A549 treated with CORT108297 at 1 μM for 4 hours (cell line): ENCODE measurements at places on chromosomes 11 and 22. TPM values are rescaled to one million over a fixed set of nuclear protein-coding genes. Genes with fewer than 3 reads are reported as not detected.

HBB gene
- not detected in 5 replicates for total RNA-seq

TEX54 gene
- not detected in 5 replicates for total RNA-seq

SGSM1 gene
- 0.18 to 0.64 TPM (median 0.29 TPM) in 5 replicates for total RNA-seq

GDPD4 gene
- total RNA-seq = not detected in 5 replicates

PANX3 gene
- total RNA-seq = not detected in 5 replicates

OR4D6 gene
- total RNA-seq = not detected in 5 replicates

USP2 gene
- 0.33 to 0.53 TPM (median 0.42 TPM) in 5 replicates for total RNA-seq

NCAPD3 gene
- total RNA-seq = 21.9 to 27.1 TPM (median 25.6 TPM) in 5 replicates

KCNC1 gene
- 0.03 to 0.14 TPM (median 0.06 TPM) in 5 replicates for total RNA-seq

DEUP1 gene
- total RNA-seq = not detected in 5 replicates

TSGA10IP gene
- not detected in 5 replicates for total RNA-seq

PGA4 gene
- total RNA-seq = 0.06 TPM in 1 of 5 replicates, not detected in the others

RFPL3 gene
- not detected in 5 replicates for total RNA-seq

CRYAB gene
- 5.5 to 13.0 TPM (median 6.5 TPM) in 5 replicates for total RNA-seq

MLC1 gene
- 0.03 to 0.13 TPM (median 0.05 TPM) in 5 replicates for total RNA-seq

ANO5 gene
- 1.4 to 2.0 TPM (median 1.9 TPM) in 5 replicates for total RNA-seq

LMO2 gene
- 0.22 to 0.69 TPM (median 0.57 TPM) in 5 replicates for total RNA-seq

TMEM191B gene
- total RNA-seq = 1.1 to 2.2 TPM (median 1.4 TPM) in 5 replicates

KIAA1671 gene
- total RNA-seq = 7.7 to 10.9 TPM (median 9.8 TPM) in 5 replicates

CSNK2A3 gene
- 1.4 to 2.3 TPM (median 1.8 TPM) in 5 replicates for total RNA-seq

CCDC81 gene
- 0.18 to 0.38 TPM (median 0.23 TPM) in 5 replicates for total RNA-seq

OR2AG2 gene
- total RNA-seq = 0.05 TPM in 2 of 5 replicates, not detected in the others

KCNK4 gene
- total RNA-seq = 0.07 to 0.10 TPM (median 0.09 TPM) in 3 of 5 replicates, not detected in the others

CTSD gene
- 335 to 563 TPM (median 509 TPM) in 5 replicates for total RNA-seq

ATG2A gene
- total RNA-seq = 12.4 to 25.1 TPM (median 23.4 TPM) in 5 replicates

QSER1 gene
- total RNA-seq = 13.2 to 18.9 TPM (median 18.2 TPM) in 5 replicates

LRP4 gene
- total RNA-seq = 7.2 to 8.7 TPM (median 7.2 TPM) in 5 replicates

C2CD3 gene
- 16.3 to 18.7 TPM (median 18.1 TPM) in 5 replicates for total RNA-seq

FOLR1 gene
- 0.08 to 0.13 TPM (median 0.10 TPM) in 4 of 5 replicates, not detected in the other for total RNA-seq

GPR83 gene
- total RNA-seq = 0.03 to 0.08 TPM (median 0.05 TPM) in 5 replicates

DENND6B gene
- 1.6 to 4.0 TPM (median 3.7 TPM) in 5 replicates for total RNA-seq

CHRM1 gene
- total RNA-seq = 0.02 to 0.16 TPM (median 0.03 TPM) in 4 of 5 replicates, not detected in the other

OR2AT4 gene
- not detected in 5 replicates for total RNA-seq

CCDC15 gene
- total RNA-seq = 0.50 to 0.62 TPM (median 0.54 TPM) in 5 replicates

F2 gene
- total RNA-seq = 2.0 to 3.2 TPM (median 2.4 TPM) in 5 replicates

PANX2 gene
- 4.6 to 7.9 TPM (median 7.1 TPM) in 5 replicates for total RNA-seq

KRTAP5-10 gene
- total RNA-seq = not detected in 5 replicates

UPK3A gene
- not detected in 5 replicates for total RNA-seq

DDTL gene
- 1.5 to 2.1 TPM (median 1.9 TPM) in 5 replicates for total RNA-seq

ANO1 gene
- total RNA-seq = 1.2 to 2.0 TPM (median 1.4 TPM) in 5 replicates

RAB38 gene
- 0.78 to 1.4 TPM (median 1.0 TPM) in 5 replicates for total RNA-seq

FERMT3 gene
- total RNA-seq = 0.87 to 4.3 TPM (median 1.5 TPM) in 5 replicates

UBQLN3 gene
- not detected in 5 replicates for total RNA-seq

OR10D3 gene
- not detected in 5 replicates for total RNA-seq

TRIM48 gene
- total RNA-seq = not detected in 5 replicates

MAJIN gene
- not detected in 5 replicates for total RNA-seq
